WTC11 (cell line): ENCODE measurements at places on chromosomes 13 and 19.
A peak's percentile ranks its signal among the peaks of the same experiment; 100 is the strongest.

GRCh38 chr13:40758811-40759210 lies 12.2 kb downstream of the MRPS31 start:
- no peaks in the 10 kb centered on the region for H3K27me3 ChIP-seq
- H3K4me3 ChIP-seq: no peak overlapping the region
- no peak overlapping the region for H3K27ac ChIP-seq
- H3K4me1 ChIP-seq: no peaks in the 10 kb centered on the region
- peaks cover 28% of the 10 kb centered on the region for H3K36me3 ChIP-seq
- no peak for DNase-seq

- no peak overlapping the region for H3K4me3 ChIP-seq
- no peaks in the 10 kb centered on the region for H3K4me1 ChIP-seq
- no peak for DNase-seq
- H3K27ac ChIP-seq: no peak overlapping the region
These were observed 172.7 kb upstream of the MAB21L1 start for GRCh38 chr13:35649162-35649561.

GRCh38 chr13:30125422-30126073 lies 181.8 kb downstream of the KATNAL1 start:
- H3K4me3 ChIP-seq: no peak overlapping the region
- no peaks in the 10 kb centered on the region for H3K36me3 ChIP-seq
- H3K27ac ChIP-seq: no peak overlapping the region
- no peaks in the 10 kb centered on the region for H3K27me3 ChIP-seq
- H3K4me1 ChIP-seq: no peaks in the 10 kb centered on the region

DNA sequence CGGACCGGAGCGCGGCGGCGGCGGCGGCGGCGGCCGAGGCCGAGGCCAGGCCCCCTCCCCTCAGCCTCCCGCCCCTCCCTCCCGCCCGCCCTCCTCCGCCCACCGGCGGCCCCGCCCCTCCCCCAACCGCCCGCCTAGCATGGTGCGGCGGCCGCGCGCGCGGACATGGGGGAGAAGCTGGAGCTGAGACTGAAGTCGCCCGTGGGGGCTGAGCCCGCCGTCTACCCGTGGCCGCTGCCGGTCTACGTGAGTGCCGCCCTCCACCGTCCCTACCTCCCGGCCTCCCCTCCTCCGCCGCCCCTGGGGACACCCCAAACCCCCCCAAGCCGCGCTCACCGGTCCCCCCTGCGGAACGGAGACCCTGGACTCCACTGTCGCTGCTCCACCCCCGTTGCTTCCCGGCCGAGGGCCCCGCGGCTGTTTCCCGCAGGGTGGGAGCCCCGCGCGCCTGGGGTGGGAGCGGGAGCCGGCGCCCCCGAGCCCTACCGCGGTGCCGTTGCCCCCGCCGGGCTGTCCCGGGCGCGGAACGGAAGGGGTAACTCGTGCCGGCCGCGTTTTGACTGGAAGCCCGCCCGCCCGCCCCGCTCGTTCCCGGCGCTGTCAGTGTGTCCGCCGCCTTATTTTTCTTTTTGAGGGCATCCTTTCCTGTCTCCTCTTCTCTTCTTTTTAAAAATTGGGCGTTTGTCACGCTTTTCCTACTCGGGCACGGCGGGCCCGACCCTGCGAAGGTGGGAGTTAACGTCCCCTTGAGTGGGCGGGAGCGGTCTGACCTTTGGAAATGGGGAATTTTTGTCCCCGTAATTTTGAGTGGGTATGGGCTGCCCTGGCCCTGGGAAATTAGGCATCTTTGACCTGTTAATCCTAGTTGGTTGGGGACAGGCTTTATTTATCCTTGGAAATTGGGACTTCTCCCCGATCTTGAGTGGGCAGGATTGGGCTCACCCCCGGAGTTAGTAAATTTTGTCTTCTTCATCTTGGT lies 576 bp downstream of the DOT1L start:
- peaks cover 22% of the 10 kb centered on the region for H3K4me1 ChIP-seq
- H3K27ac ChIP-seq: peak overlapping the region; percentile 79
- H3K36me3 ChIP-seq: no peaks in the 10 kb centered on the region

- no peak for DNase-seq
- H3K27me3 ChIP-seq: peaks cover 8% of the 10 kb centered on the region; the same call in 1 of the 2 replicates
- H3K27ac ChIP-seq: no peak overlapping the region
- H3K4me1 ChIP-seq: peaks cover 37% of the 10 kb centered on the region
- H3K36me3 ChIP-seq: peaks cover 5% of the 10 kb centered on the region
- no peak overlapping the region for H3K4me3 ChIP-seq
These were observed 237.0 kb upstream of the TSHZ3 start for GRCh38 chr19:31586282-31586681.

DNA sequence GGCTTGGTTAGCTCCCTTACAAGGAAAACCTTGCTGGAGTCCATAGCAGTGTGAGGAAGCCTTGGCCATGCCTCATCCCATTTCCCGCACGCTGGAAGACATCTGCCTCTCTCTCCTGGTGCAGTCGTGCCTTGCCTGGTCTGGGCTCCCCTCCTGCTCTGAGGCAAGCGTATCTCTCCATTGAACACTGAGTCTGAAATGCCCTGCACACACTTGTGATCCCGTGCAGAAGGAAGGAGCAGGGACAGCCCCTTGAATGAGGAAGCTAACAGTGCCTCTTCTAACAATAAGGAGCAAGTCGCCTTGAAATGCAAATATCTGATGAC lies 407 bp upstream of the ZNF440 start:
- H3K27ac ChIP-seq: peak overlapping the region; percentile 28; the same call in 1 of the 2 replicates
- no peak for DNase-seq
- H3K4me3 ChIP-seq: peak overlapping the region; percentile 90
- H3K27me3 ChIP-seq: peaks cover 56% of the 10 kb centered on the region
- no peaks in the 10 kb centered on the region; the same call in 1 of the 2 replicates for H3K36me3 ChIP-seq

DNA sequence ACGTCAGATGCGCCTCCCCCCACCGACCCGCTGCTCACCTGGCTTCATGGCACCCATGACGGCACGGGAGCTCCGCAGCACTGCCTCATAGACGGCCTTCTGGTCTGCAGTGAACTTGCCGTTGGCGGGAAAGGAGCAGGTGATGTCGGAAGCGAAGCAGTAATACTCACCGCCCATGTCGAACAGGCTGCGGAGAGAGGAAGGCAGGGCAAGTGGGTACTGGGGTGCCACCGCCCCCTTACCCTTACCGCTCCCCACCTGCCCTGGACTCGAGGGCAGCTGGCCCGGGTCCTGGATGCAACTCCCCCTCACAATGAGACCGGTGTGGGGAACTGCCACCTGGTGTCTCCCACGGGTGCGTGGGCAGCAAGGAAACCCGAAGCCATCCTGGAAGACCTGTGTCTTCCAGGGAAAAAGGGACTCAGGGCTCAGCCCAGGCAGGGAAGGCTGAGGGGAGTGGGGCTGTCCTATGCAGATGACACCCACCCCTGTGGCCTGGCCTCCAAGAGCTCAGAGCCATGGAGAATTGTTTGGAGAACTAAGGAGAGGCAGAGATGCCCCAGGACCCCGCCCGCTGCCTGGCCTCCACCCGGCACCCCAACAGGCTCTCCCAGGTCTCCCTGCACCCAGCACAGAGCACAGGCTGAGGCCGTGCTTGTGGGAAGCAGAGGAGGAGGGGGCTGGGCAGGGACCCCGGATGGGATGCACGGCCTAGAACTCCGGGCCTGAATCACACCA lies 28.3 kb downstream of the CEBPG start:
- peaks cover 7% of the 10 kb centered on the region for H3K4me1 ChIP-seq
- no peak overlapping the region for H3K27ac ChIP-seq
- no peak overlapping the region for H3K4me3 ChIP-seq
- DNase-seq: no peak
- no peaks in the 10 kb centered on the region for H3K36me3 ChIP-seq

GRCh38 chr19:14686411-14686810 lies 3.4 kb upstream of the ZNF333 start:
- H3K4me3 ChIP-seq: no peak overlapping the region
- no peaks in the 10 kb centered on the region for H3K36me3 ChIP-seq
- H3K27ac ChIP-seq: no peak overlapping the region
- peaks cover 19% of the 10 kb centered on the region for H3K27me3 ChIP-seq

GRCh38 chr19:10219678-10220077 lies 11.5 kb downstream of the S1PR2 start:
- H3K27me3 ChIP-seq: no peaks in the 10 kb centered on the region
- no peak overlapping the region for H3K27ac ChIP-seq
- H3K4me3 ChIP-seq: no peak overlapping the region
- peaks cover 8% of the 10 kb centered on the region for H3K36me3 ChIP-seq
- DNase-seq: peak; percentile 57

DNA sequence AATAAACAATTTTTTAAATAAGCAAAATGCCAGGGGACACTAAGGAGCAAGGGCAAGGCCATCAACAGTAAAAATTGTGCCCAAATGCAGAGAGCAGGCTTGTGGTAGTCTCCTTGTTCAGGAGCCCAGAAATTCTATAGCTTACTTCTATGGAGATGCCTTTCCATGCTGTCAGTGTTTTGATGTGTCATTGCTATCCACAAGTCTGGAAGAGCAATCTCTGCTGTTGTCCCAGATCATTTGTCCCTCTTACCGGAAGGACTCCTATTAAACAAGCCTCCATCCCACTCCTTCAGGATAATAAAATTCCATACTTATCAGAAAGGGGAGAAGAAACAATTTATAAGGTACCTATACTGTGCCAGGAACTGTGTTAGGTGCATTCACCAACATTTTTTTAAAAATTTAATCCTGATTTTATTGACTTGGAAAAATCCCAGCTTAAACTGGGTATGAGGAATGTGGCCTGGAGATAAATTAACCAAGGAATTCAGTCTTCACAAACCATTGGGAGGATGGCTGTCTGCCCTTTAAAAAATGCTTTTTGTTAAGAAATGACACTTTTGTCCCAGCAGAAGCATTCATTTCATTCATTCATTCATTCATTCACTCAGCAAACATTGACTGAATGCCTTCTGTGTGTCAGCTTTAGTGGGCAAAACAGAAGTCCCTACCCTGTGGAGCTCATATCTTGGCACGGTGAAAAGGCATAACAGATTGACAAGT lies 26.8 kb upstream of the CYSLTR2 start:
- H3K27me3 ChIP-seq: no peaks in the 10 kb centered on the region
- DNase-seq: no peak
- H3K27ac ChIP-seq: no peak overlapping the region
- no peak overlapping the region for H3K4me3 ChIP-seq
- H3K4me1 ChIP-seq: no peaks in the 10 kb centered on the region

GRCh38 chr13:36806102-36806501 lies 12.9 kb upstream of the RFXAP start:
- H3K4me1 ChIP-seq: peaks cover 6% of the 10 kb centered on the region
- H3K27ac ChIP-seq: no peak overlapping the region
- no peak for DNase-seq

- H3K4me3 ChIP-seq: no peak overlapping the region
- H3K36me3 ChIP-seq: peaks cover 2% of the 10 kb centered on the region
- no peak for DNase-seq
- no peaks in the 10 kb centered on the region for H3K27me3 ChIP-seq
- peaks cover 6% of the 10 kb centered on the region for H3K4me1 ChIP-seq
- no peak overlapping the region for H3K27ac ChIP-seq
These were observed 65.4 kb downstream of the KCTD12 start for GRCh38 chr13:76820759-76821158.

DNA sequence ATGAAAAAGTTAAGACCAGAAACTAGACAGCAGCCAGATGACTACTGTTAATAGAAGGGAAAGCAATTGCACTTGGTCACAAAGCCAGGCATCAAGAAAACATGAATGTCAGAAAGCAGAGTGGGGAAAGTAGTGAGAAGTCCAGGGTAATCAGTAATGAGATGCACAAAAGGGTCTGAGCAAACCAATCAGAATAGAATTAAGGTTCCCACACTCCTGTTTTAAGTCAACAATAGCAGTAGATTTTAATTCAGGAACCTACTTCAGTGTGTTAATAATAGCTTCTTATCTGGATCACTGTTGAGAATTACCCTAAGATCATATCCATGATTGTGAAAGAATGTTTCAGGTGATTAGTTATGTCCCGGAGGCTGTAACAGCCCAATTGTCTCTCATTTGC lies 72.6 kb upstream of the KLF5 start:
- no peaks in the 10 kb centered on the region for H3K36me3 ChIP-seq
- DNase-seq: no peak
- H3K27ac ChIP-seq: no peak overlapping the region

GRCh38 chr13:110592665-110593064 lies 22.7 kb upstream of the NAXD start:
- no peaks in the 10 kb centered on the region for H3K36me3 ChIP-seq
- H3K27me3 ChIP-seq: no peaks in the 10 kb centered on the region
- H3K4me1 ChIP-seq: peaks cover 17% of the 10 kb centered on the region
- no peak overlapping the region for H3K27ac ChIP-seq
- no peak overlapping the region for H3K4me3 ChIP-seq
